ENCODE measurements at places on chromosomes 2 and 18.

DNA sequence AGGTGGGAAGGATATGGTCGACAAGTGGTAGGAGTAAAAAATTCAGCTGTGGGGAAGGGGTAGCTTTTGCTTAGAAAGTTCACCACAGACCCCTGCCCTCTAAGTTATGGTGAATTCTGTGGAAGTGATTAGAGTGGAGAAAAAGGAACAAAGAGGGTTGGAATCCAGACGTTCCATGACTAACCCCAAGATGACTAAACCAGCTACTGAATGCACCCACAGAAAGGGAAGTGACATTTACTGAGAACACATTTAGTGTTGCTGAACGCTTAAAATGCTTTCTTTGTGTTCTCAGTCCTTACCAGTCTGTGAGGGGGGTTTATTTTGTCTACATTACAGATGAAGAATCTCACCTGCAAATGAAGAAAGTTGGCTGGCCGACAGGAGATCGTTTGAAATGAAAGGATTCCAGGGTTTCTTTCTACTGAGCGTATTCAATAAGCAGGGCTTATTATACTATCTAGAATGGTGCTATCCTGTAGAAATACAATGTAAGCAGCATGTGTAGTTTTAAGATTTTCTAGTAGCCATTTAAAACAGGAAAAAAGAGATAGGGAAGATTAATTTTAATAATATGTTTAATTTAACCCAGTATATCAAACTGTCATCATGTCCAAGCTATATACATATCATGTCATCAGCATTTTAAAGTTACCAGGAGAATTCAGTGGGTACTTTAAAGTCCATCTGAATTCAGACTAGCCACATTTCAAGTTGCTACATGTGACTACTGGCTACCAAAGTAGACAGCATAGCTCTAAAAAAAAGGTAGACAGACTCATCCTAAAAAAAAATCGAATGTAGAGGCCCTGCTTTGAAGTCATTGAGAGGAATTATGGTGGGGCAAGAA, 60.1 kb downstream of the LIMS1 start:
- DNase-seq, result no peak

- no peak for DNase-seq
Observed at GRCh38 chr2:192146069-192147015, 48.4 kb downstream of the TMEFF2 start.

GRCh38 chr2:233474308-233475160, 92.0 kb downstream of the USP40 start:
- DNase-seq, result no peak

- no peak for DNase-seq
Observed at GRCh38 chr18:36590621-36591580, 237.9 kb downstream of the TPGS2 start.

All from GOT3 (cell line).